ENCODE measurements at places on chromosomes 4 and X. TPM values are rescaled to one million over a fixed set of nuclear protein-coding genes. Genes with fewer than 3 reads are reported as not detected.

GRCh38 chrX:45849261-45849862, 648.7 kb upstream of the DIPK2B start:
- DNase-seq, result no peak

- peak; percentile 44 for DNase-seq
These were observed 21.8 kb downstream of the HAUS3 start for GRCh38 chr4:2220016-2220630.

The HOPX gene
- polyA plus RNA-seq, result 21.3 TPM

GRCh38 chr4:35942092-35942491, 302.2 kb downstream of the ARAP2 start:
- no peak for DNase-seq

DNA sequence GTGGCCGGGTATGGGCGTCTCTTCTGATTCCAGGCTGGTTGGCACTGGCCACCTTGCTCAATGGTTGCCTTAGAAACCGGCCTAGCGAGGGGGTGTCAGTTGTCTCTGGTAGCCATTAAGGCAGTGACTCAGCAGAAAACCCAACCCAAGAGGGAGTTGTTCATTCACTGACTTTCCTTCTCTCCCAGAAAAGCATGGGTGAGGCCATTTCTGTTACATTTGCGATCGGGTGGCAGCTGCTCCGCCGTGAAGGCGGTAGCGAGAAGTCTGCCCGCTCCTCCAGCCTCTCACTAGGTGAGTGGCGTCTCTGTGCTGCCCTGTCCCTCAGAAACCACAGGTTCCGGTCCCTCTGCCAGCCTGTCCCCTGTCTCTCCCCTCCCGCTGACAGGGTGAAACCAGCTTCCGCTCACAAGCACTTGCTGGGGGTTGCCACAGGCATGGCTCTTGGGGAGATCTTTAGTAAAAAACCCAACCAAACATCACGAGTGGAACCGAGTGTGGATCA, 17.4 kb downstream of the IRAK1 start:
- no peak for DNase-seq
